Thoracic aorta (tissue), 2 donors: ENCODE measurements at places on chromosomes 7 and 10. TPM values are rescaled to one million over a fixed set of nuclear protein-coding genes. Genes with fewer than 3 reads are reported as not detected.

- peaks cover 2% of the 10 kb centered on the region for H3K4me1 ChIP-seq
- no peak overlapping the region for H3K27ac ChIP-seq
- DNase-seq = no peak
Measured at GRCh38 chr7:29375641-29376562, 181.3 kb downstream of the CHN2 start.

DNA sequence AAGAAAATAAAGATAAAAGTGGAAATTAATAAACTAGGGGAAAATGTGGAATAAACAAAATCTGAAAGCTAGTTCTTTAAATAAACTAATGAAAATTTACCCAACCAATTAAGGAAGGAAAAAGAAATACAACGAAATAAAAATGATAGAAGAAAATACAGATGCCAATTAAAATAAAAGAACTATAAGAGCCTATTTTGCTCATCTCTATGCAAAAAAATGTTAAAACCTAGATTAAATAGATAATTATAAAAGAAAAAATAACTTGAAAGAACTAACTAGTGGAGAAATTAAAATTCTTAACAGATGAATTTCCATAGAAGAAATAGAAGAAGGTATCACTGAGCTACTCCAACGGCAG, 32.7 kb downstream of the PKD1L1 start:
- no peaks in the 10 kb centered on the region for H3K27me3 ChIP-seq
- no peaks in the 10 kb centered on the region for H3K36me3 ChIP-seq
- H3K4me3 ChIP-seq = no peak overlapping the region
- H3K27ac ChIP-seq = no peak overlapping the region
- no peak for DNase-seq
- H3K4me1 ChIP-seq = no peaks in the 10 kb centered on the region

CCDC71L gene
- 101 TPM for total RNA-seq

GPR158 gene
- total RNA-seq = not detected
